NCI-H1092 (cell line): ENCODE measurements at places on chromosomes 3 and 15.

- no peak for DNase-seq
Measured at GRCh38 chr3:168859143-168859542, 763.4 kb upstream of the GOLIM4 start.

- no peak for DNase-seq
Measured at GRCh38 chr3:193882091-193882490, 253.9 kb upstream of the HES1 start.

DNA sequence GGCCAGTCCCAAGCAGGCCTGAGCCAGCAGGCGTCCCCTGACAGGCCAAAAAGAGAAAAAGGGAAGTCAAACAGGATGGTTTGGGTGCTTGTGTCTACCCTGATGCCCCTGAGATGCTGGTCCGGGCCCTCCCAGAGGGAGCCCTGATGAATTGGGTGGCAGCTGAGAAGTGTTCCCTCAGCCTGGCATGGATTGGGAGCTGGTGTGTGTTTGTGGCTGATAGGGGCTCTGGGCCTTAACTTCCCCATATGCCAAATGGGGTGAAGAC lies 1.4 kb downstream of the FBLN2 start:
- no peak for DNase-seq

DNA sequence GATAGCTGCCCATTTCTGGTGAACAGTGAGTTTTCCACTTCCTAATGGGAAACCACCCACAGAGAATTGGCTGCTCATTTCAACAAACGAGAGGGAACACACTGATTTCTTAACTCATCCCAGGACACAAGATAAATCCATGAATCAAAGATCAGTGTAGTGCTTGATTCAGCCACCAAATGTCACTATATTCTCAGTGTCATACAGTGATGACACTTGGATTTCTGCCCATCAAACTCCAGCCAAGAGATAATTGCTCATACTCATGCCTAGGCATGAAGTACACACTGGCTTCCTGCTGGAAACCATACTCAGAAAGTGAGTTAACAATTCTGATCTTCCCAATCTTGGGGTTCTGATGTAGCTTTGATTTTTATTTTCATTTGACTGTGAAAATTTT lies 35.4 kb upstream of the GRM7 start:
- DNase-seq, result no peak

- DNase-seq, result no peak
Measured at GRCh38 chr3:38318766-38319671, 27.6 kb upstream of the XYLB start.

DNA sequence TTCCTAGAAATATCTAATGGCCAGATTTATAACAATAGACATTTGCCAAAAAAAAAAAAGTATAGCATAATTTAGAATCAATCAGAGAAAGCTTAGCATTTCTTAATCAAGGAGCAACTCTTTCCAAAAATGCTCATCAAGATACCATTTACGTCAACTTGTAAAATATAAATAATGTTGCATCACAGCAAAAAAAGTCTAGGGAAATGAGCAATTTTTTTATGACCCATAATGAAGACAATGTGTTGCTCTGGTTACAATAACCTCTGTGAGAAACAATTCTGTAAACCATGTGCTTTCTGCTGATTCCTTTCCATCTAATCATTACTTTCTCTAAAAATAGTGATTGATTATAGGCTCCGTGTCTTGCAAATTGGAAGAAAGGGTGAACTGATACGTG lies 36.3 kb downstream of the KBTBD8 start:
- no peak for DNase-seq

- no peak for DNase-seq
Measured at GRCh38 chr15:49507261-49507660, 84.2 kb downstream of the FGF7 start.

DNA sequence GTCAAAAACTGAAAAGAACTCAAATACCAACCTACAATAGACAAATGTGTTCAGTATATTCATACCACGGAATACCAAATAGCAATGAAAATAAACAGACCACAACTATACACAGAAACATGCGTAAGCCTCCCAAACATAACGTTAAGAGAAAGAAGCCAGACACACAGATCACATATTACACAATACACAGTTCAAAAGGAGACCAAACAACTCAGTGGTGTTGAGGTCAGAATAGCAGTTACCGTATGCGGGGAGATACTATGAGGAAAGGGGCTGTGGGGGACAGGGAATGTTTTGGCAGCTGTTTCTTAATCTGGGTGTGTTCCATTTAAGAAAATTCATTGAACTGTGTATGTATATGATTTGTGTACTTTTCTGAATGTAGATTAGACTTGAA lies 6.6 kb downstream of the OSBPL10 start:
- no peak for DNase-seq

DNA sequence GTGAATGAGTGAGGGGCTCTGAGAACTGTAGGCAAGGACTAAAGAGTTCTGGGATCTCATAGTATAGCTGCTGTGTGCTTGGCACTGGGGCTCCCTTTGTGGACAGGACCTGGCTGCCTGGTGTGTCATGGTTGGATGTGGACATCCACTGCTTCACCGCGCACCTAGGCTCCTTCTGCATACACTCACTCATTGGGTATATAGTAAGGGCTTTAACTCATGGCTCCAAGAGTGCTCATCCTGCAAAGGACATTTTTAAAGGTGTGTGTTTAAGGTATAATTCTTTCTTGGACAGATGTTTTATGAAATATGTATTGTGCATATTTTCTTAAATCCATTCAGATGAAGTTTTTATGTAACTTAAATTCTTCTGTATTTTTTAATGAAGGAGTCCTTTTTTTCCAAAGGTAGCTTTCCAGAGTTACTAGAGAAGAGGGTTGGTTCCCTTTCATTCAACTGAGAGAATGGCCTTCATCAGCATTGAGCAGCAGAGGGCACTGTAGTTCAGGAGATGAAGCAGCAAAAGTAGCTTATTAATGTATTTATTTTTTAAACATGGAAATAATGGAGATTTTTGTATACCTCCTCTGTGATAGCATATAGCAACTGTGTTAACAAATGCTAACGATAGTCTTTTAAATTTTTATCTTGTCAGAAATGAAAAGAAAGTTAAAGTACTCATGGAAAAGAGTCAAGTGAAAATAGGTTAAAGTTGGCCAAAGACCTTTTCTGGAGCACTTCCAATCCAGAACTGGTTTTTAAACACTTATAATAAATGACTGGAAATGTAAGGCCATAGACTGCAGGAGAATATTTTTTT lies 25.2 kb downstream of the OXNAD1 start:
- no peak for DNase-seq

DNA sequence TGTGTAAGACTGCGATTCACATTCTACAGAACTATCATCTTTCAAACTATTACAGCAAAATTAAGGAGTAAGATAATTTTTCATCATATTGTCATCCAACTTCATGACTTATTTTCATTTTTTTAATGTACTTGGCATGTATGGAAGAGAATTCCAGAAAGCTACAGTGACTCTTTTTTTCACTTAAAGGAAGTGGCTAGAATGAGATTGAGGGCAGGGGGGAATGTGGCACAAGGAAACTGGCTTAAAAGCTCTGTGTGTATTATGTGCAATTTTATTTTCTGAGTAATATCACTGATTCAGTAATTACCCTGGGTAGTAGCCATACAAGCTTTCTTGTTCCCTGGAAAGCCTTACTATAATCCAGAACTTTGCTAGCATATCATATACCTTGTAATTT lies 94.6 kb downstream of the FILIP1L start:
- no peak for DNase-seq

GRCh38 chr3:146131616-146132410 lies 29.2 kb downstream of the PLOD2 start:
- no peak for DNase-seq

- no peak for DNase-seq
Measured at GRCh38 chr3:135458541-135459322, 506.8 kb upstream of the PPP2R3A start.

DNA sequence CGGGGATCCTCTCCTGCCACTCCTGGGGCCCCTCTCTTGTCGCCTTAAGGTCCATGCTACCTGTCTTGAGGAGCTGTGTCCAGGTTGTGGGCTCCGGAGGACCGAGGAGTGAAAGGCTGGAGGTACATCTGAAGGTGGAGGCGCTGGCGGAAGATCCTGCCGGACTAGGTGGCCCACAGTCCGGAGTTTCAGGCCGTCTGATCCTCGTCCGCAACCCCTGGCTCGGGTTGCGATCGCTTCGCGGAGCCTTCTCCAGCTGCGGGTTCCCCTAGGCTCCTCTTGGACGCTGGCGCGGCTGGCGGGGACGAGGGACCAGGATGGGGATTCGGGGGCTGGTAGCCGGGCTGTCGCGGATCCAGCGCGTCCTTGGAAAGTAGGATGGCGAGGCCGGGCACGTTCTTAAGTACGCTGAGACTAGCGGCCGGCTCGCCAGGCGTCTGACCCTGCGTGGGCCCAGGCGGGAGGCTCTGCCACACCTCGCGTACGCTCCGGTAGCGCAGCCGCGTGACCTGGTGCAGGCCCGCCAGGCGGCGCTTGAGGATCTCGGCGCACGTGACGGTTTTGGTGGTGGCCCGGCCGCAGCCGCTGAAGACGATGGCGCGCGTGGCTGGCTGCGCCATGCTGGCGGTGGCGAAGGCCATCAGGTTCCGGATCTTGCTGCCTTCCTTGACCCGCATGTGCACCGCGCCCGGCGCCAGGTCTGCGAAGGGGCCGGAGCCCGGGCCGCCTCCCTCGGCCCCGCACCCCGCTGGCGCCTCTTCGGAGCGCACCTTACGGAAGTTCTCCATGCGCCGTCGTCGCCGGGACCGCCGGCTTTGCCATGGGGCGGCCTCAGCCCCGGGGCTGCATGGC lies 550 bp downstream of the RPP25 start:
- DNase-seq, result peak; percentile 29

GRCh38 chr15:89165677-89166076 lies 55.7 kb downstream of the RLBP1 start:
- DNase-seq, result no peak
